ENCODE measurements at places on chromosomes 3 and 15.
A peak's percentile ranks its signal among the peaks of the same experiment; 100 is the strongest.

GRCh38 chr15:22992024-22992326 is 11.8 kb upstream of the CYFIP1 start:
- DNase-seq, result no peak

- no peak for DNase-seq
These were observed 109.6 kb upstream of the LMOD3 start for GRCh38 chr3:69231929-69232440.

DNA sequence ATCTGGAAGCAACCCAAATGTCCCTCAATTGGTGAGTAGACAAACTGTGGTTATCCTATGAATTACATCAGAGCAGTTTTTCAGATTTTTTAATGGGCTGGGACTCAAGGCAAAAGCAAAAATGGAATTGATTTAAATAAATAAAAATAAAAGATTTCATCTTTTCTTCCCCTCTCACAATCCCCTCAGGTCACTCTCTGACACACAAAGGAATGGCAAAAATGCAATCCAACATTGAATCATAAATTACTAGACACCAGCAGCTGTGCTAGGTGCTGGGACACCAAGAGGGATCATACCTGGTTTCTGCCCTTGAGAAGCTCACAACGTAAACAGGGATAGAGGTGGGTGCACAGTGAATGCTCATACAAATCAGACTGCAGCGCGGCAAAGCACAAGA is 58.8 kb downstream of the CPN2 start:
- peak; percentile 17 for DNase-seq

DNA sequence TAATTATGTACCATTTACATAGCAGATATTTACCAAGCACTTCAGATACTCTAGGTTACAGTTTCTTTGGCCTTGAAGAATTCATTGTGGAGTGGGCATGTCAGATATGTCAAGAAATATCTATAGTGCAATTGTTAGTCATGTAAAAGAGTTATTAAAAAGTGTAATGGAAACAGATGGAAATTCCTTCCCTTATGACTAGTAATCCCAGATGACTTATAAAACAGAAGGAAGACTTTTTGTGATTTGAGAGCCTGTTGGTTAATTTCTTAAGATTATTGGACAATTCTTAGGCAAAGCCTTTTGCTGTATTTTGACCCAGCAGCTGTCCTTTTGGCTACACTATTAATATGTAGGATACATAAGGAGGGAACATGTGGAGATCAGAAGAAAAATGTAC is 708.9 kb upstream of the NECTIN3 start:
- DNase-seq, result no peak

DNA sequence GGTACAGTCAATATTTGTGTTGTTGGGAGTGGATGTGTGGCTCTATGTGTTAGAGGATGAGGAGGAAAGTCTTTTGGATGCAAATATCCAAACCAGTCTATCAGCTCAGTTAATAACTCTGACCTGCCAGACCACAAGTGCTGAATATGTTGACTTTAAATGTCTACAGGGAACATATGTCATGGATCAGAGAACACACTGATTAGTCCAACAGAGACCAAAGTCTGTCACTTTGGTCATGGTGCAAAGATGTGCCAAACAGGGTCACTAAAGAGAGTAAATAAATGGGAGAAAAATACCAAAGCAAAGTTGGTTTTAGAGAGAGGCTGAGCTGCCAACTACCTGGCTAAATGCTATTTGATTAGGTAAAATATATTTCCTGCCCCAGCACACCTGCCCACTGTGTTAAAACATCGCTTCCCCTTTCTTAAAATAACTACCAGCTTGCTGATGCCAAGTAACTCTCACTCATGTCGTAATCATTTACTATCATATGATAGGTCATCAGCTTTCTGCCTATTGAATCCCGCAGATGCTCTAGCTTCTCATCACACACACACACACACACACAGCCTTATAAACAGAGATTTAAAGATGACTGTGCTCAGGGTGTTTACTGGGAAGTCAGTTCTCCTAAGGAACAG is 173.3 kb downstream of the PDZRN3 start:
- no peak for DNase-seq

- no peak for DNase-seq
These were observed 26.9 kb downstream of the GASK1A start for GRCh38 chr3:43005981-43006380.

GRCh38 chr3:72724070-72724469 is 124.2 kb downstream of the SHQ1 start:
- no peak for DNase-seq

GRCh38 chr15:67085237-67085817 is 19.9 kb downstream of the SMAD3 start:
- DNase-seq, result peak; percentile 81

GRCh38 chr3:158337110-158337509 is 227.2 kb downstream of the RSRC1 start:
- DNase-seq, result no peak

DNA sequence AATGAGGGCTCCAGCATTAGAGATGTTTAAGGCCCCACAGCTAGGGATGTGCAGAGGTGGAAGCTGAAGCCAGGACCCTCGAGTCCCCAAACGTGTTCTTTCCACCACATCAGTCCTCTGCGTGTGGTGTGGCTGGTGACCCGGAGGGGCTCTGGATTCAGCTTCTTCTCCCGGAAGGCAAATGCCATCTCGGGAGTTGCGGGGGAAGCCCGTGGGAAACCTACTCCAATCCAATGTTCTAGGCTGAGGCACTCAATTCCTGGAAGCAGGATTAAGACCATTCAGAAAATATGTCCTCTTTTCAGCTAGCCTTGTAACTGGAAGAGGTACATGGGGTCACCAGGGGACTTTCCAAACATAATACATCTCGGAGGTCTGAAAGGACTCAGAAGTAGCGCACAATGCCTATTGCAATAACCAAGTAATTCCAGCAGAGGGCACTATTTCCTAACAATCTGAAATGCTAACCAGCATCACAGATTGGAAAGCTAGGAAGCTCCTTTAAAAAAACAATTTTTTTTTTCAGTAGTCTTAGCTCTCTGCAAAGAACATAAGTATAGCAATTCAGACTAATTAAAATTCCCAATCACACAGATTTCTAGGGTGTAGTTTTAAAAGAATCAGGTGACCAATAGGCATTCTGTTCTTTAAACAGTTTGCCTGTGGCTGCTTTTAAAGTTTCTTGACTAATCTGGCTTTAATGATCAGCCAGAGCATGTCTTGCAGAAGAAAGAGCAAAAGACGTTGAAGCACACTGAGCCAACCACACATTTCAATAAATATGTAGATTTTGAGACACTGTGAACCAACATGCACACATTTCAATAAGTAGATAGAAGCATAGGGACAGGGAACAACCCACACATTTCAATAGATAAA is 36.1 kb downstream of the BNC1 start:
- no peak for DNase-seq

DNA sequence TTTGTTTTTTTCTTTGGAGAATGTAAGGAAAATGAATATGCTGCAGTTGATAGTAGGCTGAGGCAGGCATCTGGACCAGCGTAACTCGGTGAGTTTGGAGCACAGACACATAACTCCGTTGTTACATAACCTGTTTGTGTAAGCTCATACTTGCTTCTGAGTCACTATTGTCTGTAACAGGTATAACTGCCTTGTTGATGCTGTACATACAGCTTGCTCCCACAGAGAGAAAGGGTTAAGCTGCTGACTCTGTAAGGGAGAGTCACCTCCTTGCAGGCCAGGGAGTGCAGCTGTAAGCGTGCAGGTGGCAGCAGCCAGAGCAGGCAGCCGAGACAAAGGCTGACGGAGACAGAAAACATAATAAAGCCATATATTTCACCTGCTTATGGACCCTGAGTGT is 20.4 kb downstream of the RETNLB start:
- DNase-seq, result no peak

DNA sequence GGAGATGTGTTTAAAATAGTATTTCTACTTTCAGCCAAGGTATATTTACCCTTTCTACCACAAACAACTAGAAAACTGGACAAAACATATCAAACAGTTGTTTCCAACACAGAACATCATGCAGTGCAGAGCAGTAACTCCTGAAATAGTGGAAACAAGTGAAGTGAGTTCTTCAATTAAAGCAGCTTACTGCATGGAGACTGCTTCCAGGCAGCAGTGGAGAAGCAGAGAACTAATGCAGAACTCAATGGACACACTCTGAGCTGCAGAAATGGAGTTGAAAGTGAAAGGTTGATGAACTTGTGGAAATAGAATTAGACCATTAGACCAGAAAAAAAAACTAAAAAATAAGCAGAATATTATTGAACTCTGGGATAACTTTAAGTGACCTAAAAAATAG is 478.9 kb downstream of the CNTN6 start:
- no peak for DNase-seq

DNA sequence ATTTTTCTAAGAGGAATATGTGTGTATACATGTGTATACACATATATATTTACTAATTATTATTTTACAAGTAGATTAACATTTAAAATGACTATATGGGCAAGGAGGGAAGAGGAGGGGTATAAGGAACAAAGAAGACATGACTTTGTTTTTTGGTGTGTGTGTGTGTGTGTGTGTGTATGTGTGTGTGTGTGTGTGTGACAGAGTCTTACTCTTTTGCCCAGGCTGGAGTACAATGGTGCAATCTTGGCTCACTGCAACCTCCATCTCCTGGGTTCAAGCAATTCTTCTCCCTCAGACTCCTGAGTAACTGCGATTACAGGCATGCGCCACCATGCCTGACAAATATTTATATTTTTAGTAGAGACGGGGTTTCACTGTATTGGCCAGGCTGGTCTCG is 2.6 kb upstream of the EOGT start:
- no peak for DNase-seq

DNA sequence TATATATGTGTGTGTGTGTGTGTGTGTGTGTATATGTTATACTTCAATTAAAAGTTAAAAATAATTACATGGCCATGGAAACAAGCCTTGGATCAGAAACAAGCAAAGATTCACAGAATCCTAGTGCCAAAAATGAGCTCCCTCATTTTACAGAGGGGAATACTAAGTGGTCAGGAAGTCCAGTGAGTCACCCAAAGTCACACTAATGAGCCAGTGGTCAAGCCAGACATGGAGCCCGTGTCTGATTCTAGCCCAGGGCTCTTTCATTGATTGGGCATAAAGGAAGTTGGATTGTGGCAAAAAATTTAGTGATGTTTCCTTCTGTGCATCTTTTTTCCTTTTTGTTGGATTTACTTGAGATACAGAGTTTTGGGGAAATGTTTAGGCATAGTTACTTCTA is 152.5 kb upstream of the NPHP3 start:
- no peak for DNase-seq

- no peak for DNase-seq
These were observed 191.1 kb downstream of the PLCH1 start for GRCh38 chr3:155553780-155554179.

DNA sequence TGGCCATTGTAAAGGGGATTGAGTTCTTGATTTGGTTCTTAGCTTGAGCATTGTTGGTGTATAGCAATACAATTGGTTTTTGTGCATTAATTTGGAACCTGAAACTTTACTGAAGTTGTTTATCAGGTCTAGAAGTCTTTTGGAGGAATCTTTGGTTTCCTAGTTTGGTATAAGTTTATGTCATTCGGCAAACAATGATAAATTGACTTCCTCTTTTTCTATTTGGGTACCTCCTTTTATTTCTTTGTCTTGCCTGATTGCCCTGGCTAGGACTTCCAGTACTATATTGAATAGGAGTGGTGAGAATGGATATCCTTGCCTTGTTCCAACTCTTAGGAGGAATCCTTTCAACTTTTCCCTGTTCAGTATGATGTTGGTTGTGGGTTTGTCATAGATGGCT is 32.1 kb downstream of the SPESP1 start:
- DNase-seq, result no peak

DNA sequence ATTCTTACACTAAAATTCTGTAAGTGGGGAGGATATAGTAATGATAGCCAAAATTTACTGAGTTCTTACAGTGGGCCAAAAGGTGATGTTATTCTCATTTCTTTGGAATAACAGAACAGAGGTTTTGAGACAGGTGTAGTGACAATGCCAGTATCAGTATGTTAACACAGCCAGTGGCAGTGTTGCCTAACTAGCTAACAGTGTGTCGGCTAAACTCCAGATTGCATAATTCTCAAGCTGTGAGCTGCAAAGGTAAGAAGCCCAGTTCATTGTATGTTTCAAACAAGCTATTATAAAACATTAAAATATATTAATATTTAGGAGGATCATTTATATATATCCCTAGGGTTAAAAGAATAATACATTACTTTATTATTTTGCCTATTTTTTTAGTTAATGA is 920 bp downstream of the SLC15A2 start:
- no peak for DNase-seq

- no peak for DNase-seq
These were observed 168.2 kb downstream of the KLF13 start for GRCh38 chr15:31494786-31495185.

GRCh38 chr3:171967137-171967783 is 72.1 kb upstream of the FNDC3B start:
- DNase-seq, result no peak

- DNase-seq, result no peak
These were observed 85.9 kb upstream of the ZPLD1 start for GRCh38 chr3:102348904-102349303.

GRCh38 chr3:102182162-102182561 is 252.7 kb upstream of the ZPLD1 start:
- DNase-seq, result no peak
